ENCODE measurements at places on chromosomes 16 and 17. TPM values are rescaled to one million over a fixed set of nuclear protein-coding genes. Genes with fewer than 3 reads are reported as not detected.
A peak's percentile ranks its signal among the peaks of the same experiment; 100 is the strongest.

DNA sequence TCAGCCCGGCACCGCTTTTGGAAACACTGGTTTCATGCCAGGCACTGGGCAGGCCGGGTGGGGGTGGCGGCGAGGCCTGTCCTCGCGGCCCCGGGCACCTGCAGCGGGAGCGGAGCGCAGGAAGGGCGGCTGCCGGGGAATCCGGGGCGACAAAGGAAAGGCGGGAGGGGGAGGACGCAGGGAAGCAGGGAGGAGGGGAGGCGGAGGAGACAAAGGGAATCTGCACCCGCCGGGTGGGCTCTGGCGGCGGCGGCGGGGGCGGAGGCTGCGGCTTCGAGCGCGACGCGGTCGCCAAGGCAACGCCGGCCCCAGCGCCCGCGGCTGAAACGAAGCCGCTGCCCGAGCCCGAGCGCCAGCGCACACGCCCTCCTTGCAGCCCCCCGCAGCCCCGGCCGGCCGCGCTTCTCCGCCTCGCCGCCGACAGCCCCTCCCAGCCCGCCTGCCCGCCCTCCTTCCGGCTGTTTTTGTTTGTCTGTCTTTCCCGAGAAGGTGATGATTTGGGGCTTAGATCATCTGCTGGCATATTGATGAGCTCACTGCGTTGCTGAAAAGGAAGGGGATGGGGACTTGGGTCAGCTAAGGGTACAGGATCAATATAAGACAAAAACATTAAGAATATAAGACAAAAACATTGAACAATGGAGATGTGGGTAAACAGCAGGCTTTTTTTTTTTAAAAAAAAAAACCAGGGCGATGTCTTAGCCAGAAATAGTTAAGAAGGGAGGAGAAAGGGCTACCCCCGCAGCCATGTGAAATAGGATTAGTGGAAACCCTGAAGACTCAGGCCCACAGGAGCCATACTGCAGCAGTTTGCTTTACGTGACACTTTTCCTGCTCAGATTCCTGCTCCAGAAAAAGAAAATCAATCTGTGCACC is 32.7 kb downstream of the CDK5R1 start:
- peak; percentile 67 for DNase-seq

Gene MMP25
- 0.68 TPM for polyA plus RNA-seq

Gene CDH15
- polyA plus RNA-seq: 0.05 TPM

Gene TP53TG3F
- polyA plus RNA-seq: not detected

Gene TEKT1
- polyA plus RNA-seq: not detected

Gene HLF
- polyA plus RNA-seq: 17.0 TPM

DNA sequence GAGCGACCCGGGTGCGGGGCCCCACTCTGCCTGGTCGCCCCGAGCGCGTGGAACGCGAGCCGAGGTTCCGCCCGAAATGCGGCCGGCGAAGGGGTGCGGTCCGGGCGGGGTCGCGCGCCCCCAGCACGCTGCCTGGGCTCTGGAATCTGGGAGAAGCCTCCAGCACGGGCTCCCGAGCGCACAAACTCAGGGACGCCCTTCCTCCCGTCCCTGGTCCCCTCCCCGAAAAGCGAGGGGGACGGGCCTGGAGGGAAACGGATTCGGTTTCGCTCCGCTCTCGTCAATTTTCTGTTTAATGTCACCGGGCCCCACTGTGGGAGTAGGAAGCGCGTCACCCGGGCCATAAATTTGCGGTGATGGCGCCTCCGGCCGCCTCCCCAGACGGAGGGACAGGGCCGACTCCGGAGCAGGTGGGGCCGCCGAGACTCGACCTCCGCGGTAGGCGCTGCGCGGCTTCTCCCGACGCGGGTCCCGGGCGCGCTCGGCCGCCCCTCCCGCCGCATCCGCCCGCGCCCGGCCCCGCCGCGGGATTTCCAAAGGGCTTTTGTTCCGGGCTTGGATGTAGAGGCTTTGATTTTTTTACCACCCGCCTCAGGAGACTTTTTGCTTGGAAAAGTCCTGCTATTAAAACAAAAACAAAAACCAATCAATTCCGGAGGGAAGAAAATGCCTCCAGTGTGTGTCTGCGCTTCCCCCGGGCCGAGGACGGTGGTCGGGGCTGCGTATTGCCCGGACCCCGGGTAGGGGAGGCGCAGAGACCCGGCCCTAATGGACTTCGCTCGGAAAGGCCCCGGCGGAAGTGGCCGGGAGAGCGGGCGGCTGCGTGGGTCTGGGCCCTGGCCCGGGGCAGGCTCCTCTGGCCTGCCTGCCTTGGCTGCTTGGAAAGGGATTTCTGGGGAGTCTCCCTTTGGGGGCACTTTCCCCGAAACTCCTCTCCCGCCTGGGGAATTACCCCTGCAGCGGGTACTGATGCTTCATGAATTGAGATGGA is 7.9 kb upstream of the BAHCC1 start:
- peak; percentile 85 for DNase-seq

Gene UNKL
- 8.7 TPM for polyA plus RNA-seq

Gene MT4
- not detected for polyA plus RNA-seq

Gene NAGS
- 1.8 TPM for polyA plus RNA-seq

GRCh38 chr17:49880291-49881053 is 32.6 kb upstream of the TAC4 start:
- peak; percentile 87 for DNase-seq

GRCh38 chr16:10362077-10362863 is 23.6 kb upstream of the ATF7IP2 start:
- DNase-seq: no peak

Gene KRTAP9-2
- polyA plus RNA-seq: not detected

- no peak for DNase-seq
Observed at GRCh38 chr16:53042235-53042701, 10.4 kb downstream of the CHD9NB start.

GRCh38 chr16:11892761-11893160 is 23.0 kb downstream of the GSPT1 start:
- DNase-seq: no peak

DNA sequence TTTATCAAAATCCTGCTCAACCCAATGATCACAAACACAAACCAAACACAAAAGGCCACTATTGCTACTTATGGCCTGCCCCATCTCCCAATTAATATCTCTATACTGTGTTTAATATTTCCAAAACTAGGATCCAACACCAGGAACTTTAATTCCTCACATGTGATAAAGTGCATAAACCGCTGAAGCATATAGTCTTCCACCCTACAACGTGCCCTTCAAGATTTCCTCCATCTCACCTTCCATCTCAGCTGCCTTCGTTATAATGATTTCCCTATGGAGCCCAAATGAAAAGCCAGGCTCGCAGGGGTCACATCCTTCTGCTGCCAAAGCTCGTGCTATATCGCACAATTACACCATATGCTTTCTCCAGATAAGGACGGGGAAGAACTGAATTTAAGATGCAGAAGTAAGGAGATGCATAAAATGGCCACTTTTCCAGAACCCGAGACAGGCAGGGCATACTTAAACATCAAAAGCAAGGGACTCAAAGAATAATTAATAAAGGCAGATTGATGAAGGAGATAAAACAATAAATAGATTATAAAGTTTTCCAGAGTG is 1.8 kb downstream of the MYH10 start:
- DNase-seq: no peak

- no peak for DNase-seq
Observed at GRCh38 chr16:22194707-22195444, 11.2 kb upstream of the EEF2K start.

- DNase-seq: peak; percentile 77
Observed at GRCh38 chr17:62819511-62820221, 11.6 kb upstream of the MARCHF10 start.

DNA sequence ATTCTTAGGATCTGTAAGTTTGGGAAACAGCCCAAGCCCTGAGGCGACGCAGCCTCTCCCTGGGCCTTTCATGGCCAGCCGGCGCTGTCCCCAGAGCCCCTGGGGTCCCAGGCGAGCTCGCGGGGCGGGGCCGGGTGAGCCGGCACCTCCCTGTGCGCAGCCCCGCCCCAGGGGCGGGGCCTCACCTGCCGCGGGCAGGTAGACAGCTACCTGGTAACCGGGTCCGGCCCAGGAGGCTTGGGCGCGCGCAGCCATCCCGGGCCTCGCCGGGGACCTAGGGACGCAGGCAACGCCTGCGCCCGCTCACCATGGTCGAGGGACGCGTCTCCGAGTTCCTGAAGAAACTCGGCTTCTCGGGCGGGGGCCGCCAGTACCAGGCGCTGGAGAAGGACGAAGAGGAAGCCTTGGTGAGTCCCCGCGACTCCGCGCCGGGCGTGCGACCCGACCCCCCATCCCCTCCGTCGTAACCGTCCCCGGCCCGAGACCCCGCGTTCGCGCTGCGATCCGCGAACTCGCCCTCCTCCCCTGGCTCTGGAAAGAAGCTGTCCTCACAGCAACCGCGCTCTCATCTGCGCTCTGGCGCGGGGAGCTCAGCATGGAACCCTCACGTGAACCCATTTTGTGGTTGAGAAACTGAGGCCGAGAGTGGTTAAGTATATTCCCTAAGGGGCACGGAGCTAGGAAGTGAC is at the start of gene ATP2C2:
Gene ATP2C2, plus strand, starts transcription at position 231 of the 689 bp plus-strand sequence. Its CDS starts 78 bp downstream, at position 309.
- no peak for DNase-seq

- no peak for DNase-seq
Observed at GRCh38 chr16:55302635-55303034, 21.4 kb upstream of the IRX6 start.

GRCh38 chr17:29757788-29758187 is 135.1 kb upstream of the CORO6 start:
- no peak for DNase-seq

- DNase-seq: no peak
Observed at GRCh38 chr17:64063088-64063487, 42.7 kb upstream of the ICAM2 start.

Gene CCL22
- polyA plus RNA-seq: not detected

- DNase-seq: peak; percentile 88
Observed at GRCh38 chr17:47693731-47694580, at the start of gene TBKBP1. TBKBP1 (plus strand) TSS chr17:47694161; CDS start chr17:47696113, 1,952 bp downstream.

Gene TERB1
- not detected for polyA plus RNA-seq

Gene CDK5R1
- polyA plus RNA-seq: 0.95 TPM

Gene NFE2L1
- 661 TPM for polyA plus RNA-seq

Gene MYH11
- polyA plus RNA-seq: 110 TPM

Gene P2RX5
- 9.1 TPM for polyA plus RNA-seq

Gene SPNS3
- polyA plus RNA-seq: 0.23 TPM

- no peak for DNase-seq
Observed at GRCh38 chr16:2432801-2433505, 3.7 kb downstream of the CCNF start.

DNA sequence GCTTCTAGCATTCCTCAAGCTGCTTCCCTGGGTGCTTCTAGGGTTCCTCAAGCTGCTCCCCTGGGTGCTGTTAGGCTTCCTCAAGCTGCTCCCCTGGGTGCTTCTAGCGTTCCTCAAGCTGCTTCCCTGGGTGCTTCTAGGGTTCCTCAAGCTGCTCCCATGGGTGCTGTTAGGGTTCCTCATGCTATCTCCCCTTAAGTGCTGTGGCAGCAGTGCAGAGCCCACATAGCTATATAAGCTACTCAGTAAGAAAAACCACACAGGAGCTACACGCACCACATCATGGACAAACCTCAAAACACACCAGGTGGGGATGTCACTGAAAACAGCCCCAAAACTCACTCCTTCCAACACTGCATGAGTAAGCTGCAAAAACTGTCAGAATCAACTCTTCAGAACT is 35.2 kb downstream of the ANKRD11 start:
- no peak for DNase-seq

- no peak for DNase-seq
Observed at GRCh38 chr17:78610951-78611511, 33.8 kb upstream of the DNAH17 start.

GRCh38 chr16:81180578-81180977 is 57.9 kb upstream of the BCO1 start:
- DNase-seq: no peak

DNA sequence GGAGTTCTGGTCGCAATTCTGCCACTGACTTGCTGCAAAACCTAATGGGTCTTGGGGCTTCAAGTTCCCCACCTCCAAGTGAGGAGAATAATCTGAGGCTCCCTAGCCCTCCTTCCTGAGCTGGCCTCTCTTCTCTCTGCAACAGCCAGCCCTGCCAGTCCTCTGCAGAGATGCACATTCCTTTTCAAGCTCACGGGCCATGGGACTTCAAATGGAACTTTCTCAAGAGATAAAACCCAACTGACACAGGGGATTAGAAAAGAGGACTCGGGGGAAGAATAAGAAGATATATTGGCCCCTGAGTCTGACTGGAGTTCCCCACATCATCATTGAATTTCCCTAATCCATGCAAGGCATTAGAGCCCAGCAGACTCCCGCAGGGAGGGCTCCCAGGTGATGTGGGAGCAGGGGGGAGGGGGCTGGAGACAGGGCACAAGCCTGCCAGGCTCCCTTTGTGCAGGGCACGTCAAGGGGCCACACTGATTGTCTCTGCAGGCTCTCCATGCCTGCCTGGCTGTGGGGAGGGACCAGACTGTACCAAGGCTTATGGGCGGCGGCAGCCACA is 131.0 kb downstream of the CCDC144A start:
- no peak for DNase-seq

DNA sequence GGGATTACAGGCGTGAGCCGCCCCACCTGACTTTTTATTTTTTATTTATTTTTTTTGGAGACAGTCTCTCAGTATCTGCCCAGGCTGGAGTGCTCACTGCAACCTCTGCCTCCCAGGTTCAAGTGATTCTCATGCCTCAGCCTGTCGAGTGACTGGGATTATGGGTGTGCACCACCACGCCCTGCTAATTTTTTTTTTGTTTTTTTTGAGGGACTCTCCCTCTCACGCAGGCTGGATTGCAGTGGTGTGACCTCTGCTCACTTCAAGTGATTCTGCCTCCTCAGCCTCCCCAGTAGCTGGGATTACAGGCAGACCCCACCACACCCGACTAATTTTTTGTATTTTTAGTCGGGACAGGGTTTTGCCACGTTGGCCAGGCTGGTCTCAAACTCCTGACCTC is 7.7 kb downstream of the ZNF207 start:
- no peak for DNase-seq

Gene RSKR
- 2.9 TPM for polyA plus RNA-seq

GRCh38 chr16:84853534-84853933 is 33.7 kb downstream of the CRISPLD2 start:
- no peak for DNase-seq

- no peak for DNase-seq
Observed at GRCh38 chr16:84423416-84423837, 55.1 kb downstream of the ATP2C2 start.

Gene GGT6
- not detected for polyA plus RNA-seq

DNA sequence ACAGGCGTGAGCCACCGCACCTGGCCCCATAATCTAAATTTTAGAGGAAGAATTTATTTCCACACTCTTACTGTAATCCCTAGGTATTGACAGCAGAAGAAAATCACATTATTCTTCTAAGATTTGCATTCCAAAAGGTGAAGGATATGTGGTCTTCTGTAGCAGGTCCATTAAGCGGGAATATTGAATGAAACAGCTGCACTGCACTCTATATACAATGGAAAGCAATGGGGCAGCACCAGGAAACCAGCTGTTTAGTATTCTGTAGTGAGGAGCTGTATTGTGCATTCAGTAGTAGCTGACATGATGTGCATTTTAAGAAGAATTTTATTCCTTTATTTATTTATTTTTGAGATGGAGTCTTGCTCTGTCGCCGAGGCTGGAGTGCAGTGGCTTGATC is 49.6 kb downstream of the PSMD12 start:
- DNase-seq: no peak

DNA sequence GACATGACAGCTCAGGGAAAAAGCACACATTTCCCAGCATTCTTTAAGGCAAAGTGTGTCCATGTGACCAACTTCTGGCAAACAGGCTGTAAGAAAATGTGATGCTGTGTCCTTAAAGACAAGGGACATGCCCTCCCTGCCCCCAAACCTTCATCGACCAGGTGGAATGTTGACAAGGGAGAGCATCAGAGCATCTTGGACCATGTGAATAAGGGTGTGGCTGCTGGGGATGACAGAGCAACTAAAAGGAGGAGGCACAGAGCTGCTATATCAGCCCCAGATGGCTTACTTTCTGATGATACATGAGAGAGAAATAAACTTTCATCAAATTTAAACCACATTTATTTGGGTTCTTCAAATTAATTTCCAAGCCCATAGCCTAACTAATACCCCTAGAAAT is 2.2 kb upstream of the ZNF23 start:
- no peak for DNase-seq

- peak; percentile 62 for DNase-seq
Observed at GRCh38 chr17:82234211-82235055, 5.6 kb downstream of the SLC16A3 start.

Gene NPTX1
- 0.02 TPM for polyA plus RNA-seq

Data from right cardiac atrium (tissue), 5 donors.